ENCODE measurements at places on chromosomes 3 and 15.

DNA sequence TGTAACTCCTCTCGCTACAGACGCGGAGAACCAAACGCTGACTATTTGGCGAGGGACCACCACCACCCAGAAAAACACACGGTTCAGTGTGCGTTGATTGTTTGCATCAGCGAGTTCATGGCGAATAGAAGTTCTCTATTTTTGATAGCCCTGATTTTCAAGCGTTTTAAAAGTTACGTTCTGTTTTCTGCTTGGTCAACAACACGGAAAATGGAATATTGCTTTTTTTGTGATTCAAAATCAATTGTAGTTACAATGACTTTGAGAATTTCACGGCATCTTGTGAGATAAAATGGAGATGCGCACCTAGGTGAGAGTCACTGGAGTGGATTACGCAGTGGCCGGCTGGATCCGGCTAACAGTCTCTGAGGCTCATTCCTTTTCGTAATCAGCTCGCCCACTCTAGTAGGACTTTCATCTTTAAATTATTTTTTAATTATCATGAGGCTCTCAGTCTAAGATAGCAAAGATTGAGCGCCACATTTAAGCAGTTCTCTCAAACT lies 54.8 kb downstream of the CCDC54 start:
- DNase-seq: no peak

DNA sequence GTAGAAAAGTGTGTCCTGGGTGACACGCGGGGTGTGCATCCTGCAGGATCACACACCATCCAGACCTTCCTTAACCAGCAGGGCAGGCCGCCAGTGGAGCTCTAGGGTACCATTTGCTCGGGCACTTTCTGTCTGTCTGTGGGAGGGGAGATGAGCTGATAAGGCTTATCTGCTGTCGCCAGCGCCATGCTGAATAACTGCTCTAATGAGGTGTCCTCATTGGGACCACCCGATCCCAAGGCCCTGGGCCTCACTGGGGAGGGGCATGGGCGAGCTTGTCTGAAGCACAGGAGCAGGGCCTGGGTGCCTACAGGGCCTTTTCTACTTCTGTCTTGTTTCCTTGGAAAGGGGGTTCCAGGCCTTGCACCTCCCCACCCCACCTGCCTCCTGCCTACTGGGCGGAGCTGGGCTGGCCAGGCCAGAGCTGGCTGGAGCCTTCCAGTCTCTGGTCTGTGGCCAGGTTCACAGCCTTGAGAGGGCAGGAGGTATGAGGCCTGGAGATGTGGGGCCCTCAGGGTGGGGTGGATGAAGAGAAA lies 2.5 kb upstream of the GATA2 start:
- DNase-seq: no peak

DNA sequence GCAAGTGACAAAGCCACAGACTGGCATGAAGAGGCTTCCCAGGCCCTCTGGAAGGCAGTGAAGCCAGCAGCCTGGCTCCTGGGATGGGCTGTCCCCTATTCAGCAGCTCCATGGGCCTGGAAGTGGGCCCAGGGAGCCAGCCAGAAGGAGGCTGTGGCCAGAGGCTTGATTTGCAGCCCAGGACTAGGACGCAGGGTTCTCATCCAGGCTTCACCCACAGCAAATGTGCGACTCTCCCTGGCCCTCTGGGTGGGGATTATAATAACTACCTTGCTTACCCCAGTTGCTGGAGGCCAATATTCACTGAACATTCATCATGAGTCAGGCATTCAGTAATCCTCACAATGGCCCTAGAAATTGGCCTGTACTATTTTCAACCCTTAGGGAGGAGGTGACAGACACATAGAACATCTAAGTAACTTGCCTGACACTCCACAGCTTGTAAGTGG lies 24.6 kb upstream of the SRP14 start:
- no peak for DNase-seq

GRCh38 chr3:16618721-16619120 lies 13.5 kb upstream of the DAZL start:
- DNase-seq: no peak

GRCh38 chr15:33375236-33375635 lies 64.5 kb downstream of the RYR3 start:
- no peak for DNase-seq

- DNase-seq: peak; percentile 8
These were observed 566 bp downstream of the ETV5 start for GRCh38 chr3:186108106-186108940.

- no peak for DNase-seq
These were observed 50.4 kb downstream of the GPR171 start for GRCh38 chr3:151152455-151153079.

DNA sequence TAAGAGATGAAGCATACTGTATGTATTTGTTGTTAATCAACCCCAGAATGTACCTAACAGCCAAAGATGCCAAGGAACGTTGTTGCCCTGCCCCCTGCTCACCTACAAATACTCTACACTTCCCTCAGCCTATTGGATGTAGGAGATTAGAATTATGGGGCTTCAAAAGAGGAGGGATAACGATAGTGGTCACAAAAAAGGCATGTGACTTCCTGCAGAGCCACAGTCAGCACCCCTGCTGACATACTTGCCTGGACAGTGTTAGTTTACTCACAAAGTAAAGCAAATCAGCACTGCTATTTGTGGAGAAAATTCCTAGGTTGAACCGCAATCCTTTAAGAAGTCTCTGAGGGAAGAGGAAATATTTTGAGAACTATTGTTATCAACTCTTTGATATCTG lies 37.9 kb downstream of the PARP15 start:
- DNase-seq: no peak

DNA sequence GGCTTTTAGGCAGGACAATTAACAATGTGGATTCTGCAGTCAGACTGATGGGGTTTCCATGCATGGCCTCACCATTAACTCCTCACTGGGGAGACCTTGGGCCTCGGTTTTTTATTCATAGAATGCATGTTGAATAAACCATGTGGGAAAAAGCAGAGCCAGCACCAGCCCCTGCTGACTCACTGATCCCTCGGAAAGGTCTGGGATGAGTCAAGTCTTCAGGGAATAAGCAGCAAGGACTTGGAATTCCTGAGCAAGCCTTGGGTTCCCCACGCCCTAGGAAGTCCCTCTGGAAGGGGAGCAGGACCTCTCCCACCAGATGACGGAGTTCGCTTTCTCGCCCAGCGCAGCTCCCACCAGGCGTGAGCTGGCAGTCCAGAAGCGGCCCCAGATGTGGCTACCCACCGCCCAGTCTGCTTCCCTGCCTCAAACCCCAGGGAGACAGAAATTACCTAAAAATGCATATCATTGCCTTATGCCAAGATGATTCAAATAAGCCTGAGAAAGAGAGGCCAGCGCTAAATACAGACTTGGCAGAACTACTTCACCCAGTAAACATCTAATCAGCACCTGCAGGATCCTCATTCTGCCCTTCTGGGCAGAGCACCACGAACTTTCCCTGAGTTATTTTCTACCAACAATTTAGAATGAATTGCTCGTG lies 45.4 kb downstream of the BTD start:
- DNase-seq: no peak

DNA sequence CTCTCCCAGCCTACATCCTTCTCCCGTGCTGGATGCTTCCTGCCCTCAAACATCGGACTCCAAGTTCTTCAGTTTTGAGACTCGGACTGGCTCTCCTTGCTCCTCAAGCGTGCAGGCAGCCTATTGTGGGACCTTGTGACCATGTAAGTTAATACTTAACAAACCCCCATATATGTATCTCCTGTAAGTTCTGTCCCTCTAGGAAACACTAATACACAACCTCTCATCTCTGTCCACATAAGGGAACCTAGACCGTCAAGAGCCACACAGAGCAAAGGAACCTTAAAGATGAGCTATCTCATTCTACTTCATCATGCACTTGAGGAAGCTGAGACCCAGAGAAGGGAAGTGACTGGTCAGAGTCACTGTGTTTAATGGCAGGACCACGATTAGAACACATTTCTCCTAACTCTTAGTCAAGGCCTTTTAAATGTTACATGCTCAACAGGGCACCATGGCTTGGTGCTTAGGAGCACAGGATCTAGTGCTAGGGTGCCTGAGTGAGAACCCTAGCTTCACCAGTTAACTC lies 50.3 kb downstream of the NPTN start:
- no peak for DNase-seq
